Esophagus mucosa (tissue), 1 donor: ENCODE measurements at places on chromosomes 3 and 15. TPM values are rescaled to one million over a fixed set of nuclear protein-coding genes. Genes with fewer than 3 reads are reported as not detected.

GRCh38 chr15:45802140-45802539, 167.3 kb downstream of the SQOR start:
- no peak for ATAC-seq

DNA sequence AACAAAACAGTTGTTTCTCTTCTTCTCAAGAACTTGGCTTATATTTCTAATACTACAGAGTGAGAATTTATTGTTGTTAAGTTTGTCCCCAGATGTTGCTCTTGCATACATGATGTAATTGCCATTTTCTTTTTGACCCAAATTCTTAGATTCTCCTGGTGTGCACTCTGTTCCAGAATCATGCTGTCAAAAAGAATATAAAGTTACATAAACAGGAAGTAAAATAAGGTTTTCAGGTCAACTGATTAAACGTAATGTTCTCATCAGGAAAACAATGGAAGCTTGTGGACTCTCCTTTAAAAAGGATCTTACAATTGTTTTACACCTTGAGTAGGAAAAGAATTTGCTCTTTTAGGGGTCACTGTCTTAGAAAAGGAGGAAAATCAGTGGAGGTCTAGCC, 121.8 kb downstream of the ADAM10 start:
- ATAC-seq = no peak

DNA sequence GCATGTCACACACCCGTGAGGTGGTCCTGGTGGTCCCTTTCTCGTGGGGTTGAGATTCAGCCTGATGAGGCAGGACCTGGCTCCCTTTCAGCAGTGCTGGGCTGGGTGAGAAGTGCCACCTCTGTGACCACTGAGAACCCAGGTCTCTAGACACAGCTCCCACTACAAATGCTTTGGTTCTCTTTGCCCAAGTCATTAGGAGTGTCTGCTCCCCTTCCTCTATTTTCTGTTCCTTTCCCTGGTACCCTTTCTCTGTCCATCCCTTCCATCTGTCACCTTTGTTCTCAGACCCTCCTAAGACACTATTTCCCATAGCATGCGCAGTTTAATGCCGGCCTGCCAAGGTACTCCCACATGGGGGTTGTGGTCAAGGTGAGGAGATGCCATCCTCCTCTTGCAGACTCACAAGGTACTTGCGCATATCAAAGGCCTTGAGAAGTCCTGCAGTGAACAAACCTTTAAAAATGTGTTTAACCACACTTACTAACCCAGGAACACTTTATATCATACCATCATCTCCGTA, 297.7 kb downstream of the LRTM1 start:
- no peak for ATAC-seq

Gene SLC24A5
- total RNA-seq = not detected

Gene AGBL1
- total RNA-seq = not detected

Gene FYTTD1
- total RNA-seq = 41.4 TPM

Gene UROC1
- total RNA-seq = not detected

Gene CLDN16
- 0.76 TPM for total RNA-seq

Gene TMEM39A
- 13.1 TPM for total RNA-seq
